ENCODE measurements at places on chromosomes 7 and 10.

GRCh38 chr10:70247360-70247759 lies 14.1 kb upstream of the PPA1 start:
- DNase-seq, result no peak

DNA sequence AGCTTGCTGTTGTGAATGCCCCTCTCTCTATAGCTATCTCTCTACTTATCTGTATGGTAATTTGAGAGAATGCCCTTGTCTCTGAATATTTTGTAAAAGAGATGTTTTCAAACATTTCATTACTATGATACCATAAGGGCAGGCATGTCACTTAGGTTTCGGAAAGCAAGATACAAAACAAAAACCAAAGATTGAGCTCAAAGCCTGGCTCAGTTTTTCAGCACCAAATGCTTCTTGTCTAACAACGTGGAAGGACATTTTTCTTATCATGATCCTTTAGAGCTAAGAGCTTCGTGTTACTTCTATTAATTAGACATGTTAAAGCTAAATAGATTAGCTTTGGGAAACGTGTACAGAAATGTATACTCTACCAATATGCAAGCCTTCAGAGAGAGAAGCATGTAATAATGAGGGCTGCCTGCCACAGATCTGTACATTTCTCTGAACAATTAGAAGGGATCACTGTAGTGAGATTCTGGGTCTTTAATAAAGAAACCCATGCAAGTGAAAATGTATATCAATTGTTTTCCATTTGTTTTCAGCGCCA lies 148.9 kb downstream of the ARID5B start:
- no peak for DNase-seq

DNA sequence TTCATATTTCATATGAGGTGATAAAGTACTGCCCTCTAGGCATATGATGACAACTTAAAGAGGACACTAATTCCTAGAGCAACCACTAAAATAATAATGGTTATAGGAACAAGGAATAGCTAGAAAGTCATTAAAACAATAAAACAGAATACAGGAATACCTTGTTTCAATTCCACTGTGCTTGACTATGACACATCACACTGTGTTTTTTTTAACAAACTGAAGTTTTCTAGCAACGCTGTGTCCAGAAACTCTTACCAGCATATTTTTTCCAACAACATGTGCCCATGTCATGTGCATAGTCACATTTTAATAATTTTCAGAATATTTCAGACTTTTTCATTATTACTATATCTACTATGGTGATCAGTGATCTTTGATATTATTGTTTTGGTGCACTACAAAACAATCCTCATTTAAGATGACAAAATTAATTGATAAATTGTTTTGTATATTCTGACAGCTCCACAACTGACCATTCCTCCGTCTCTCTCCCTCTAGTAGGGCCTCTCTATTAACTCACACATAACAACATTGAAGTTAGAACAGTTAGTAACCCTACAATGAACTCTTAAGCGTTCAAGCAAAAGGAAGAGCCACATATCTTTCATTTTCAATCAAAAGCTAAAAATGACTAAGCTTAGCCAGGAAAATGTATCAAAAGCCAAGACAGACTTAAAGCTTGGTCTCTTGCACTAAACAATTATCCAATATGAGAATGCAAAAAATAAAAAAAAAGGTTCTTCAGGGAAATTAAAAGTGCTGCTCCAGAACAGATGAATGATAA lies 85.8 kb downstream of the SNX13 start:
- no peak for DNase-seq

GRCh38 chr10:64449603-64450002 lies 928.4 kb downstream of the REEP3 start:
- no peak for DNase-seq

DNA sequence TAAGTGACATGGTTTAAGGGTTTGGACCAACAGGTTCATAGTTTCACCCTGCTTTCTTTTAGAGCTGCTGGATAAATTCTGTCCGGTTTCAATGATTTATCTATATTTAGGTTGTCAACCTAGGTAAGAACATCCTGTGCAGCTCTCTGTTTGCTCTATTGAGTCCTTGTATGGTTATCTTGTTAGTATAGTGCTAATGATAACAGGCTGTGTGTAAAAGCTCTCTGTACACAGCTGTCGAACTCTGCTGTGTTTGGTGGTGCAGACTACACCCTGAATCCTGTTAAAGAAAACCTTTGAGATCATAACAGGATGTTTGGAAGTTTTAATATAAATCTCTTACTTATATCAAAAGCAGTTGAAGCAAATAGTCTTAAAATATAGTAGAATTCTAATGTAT lies 219.2 kb downstream of the SDK1 start:
- no peak for DNase-seq

GRCh38 chr7:23530405-23530804 lies 1.4 kb downstream of the TRA2A start:
- DNase-seq, result peak; percentile 71

DNA sequence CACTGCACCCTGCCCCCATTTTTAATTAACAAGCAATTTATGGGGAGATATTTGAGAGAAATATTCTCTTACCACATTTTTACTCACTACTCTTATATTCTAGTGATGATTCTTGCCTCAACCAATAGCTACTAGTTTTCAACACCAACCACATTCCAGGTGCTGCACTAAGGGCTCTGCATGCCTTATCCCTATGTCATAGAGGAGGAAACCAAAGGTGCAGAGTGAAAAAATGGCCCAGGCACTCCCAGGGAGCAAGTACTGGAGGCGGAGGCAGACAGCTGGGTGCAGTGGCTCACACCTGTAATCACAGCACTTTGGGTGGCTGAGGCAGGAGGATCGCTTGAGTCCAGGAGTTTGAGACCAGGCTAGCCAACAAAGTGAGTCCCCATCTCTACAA lies 35.5 kb upstream of the TPST1 start:
- DNase-seq, result no peak

GRCh38 chr7:44050915-44051560 lies 6.5 kb downstream of the DBNL start:
- no peak for DNase-seq

- no peak for DNase-seq
These were observed 88.6 kb downstream of the RNF216 start for GRCh38 chr7:5692845-5693278.

- DNase-seq, result no peak
These were observed 86.0 kb downstream of the RTKN2 start for GRCh38 chr10:62182595-62182994.

DNA sequence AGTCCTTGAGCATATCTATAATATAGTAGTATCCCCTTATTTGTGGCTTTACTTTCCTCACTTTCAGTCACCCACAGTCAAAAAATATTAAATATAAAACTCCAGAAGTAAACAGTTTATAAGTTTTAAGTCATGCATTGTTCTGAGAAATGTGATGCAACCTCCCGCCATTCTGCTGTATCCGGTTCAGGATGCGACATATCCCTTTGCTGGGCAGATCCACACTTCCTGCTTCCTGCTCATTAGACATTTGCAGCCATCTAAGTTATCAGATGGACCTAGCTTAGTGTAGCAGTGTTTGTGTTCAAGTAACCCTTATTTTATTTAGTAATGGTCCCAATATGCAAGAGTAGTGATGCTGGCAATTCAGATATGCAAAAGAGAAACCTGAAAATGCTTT lies 38.9 kb upstream of the BMS1 start:
- no peak for DNase-seq

DNA sequence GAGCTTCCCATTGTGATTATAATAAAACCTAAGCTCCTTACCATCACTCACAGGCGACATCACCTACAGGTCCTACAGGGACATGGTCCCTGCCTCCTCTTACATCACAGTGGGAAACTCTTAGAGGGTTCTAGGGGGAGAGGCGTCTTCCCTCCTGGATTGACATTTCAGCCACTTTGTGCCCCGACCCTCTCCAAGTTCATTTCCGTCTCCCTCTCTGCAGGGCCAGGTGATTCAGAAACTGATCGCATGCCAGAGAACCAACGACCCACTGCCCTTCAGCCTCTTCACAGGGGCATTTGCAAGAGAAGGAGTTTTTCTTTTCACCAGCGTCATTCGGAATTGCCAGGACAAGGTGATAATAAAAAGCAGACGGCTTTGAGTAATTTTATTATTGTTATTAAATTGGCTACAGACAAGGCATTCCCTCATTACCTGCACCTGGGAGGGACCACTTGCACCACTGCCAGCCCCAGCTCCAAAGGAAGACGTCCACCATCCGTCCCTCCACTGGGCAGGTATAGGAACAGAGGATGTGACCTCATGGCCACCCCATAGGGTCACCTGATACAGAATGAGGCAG lies 85.8 kb upstream of the CUX1 start:
- no peak for DNase-seq

- DNase-seq, result peak; percentile 5
These were observed 325.8 kb upstream of the MGMT start for GRCh38 chr10:129140921-129141885.

- peak; percentile 57 for DNase-seq
These were observed 52.6 kb downstream of the ZNF37A start for GRCh38 chr10:38146579-38147333.

DNA sequence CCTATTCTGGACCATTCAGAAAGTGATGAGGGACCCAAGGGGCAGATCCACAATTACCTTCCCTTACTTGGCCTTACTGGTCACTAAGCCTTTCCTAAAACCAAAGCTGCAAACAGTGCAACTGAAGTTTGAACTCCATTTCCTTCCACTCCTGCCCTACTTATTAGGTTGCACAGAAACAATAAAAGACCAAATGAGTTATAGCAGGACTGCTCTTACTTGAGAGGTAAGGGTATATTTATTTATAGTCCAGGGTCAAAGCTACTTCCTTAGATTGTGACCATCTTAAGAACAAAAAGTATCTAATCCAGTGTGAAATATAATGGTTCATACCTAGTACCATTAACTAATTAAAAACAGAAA lies 27.0 kb downstream of the CDK6 start:
- DNase-seq, result no peak

DNA sequence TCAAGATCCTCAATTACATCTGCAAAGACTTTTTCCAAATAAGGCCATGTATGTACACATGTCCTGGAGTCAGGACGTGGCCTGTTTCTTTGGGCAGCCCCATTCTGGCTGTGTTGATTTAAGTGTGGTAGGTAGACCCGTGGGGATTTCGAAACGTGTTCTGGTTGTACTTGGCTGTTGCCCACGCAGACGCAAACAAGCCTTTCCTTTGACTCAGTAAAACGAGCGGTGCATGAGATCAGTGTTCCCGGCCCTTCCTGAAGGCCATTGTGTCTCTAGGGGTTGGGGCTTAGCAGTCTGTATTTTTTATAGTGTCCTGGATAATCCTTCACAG lies 64.8 kb upstream of the DNAJB6 start:
- DNase-seq, result no peak
